ENCODE measurements at places on chromosomes 2 and 18.

- no peak overlapping the region for H3K4me3 ChIP-seq
- no peak for DNase-seq
These were observed 205.7 kb downstream of the TPGS2 start for GRCh38 chr18:36623091-36623490.

DNA sequence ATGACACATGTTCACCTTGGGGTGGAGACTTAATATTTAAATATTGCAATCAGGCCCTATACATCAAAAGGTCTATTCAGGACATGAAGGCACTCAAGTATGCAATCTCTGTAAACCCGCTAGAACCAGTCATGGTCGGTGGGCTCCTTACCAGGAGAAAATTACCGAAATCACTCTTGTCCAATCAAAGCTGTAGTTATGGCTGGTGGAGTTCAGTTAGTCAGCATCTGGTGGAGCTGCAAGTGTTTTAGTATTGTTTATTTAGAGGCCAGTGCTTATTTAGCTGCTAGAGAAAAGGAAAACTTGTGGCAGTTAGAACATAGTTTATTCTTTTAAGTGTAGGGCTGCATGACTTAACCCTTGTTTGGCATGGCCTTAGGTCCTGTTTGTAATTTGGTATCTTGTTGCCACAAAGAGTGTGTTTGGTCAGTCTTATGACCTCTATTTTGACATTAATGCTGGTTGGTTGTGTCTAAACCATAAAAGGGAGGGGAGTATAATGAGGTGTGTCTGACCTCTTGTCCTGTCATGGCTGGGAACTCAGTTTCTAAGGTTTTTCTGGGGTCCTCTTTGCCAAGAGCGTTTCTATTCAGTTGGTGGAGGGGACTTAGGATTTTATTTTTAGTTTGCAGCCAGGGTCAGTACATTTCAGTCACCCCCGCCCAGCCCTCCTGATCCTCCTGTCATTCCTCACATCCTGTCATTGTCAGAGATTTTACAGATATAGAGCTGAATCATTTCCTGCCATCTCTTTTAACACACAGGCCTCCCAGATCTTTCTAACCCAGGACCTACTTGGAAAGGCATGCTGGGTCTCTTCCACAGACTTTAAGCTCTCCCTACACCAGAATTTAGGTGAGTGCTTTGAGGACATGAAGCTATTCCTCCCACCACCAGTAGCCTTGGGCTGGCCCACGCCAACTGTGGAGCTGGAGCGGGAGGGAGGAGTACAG, 108.1 kb downstream of the XRCC5 start:
- H3K4me3 ChIP-seq: no peak overlapping the region
- H3K36me3 ChIP-seq: peaks cover 74% of the 10 kb centered on the region
- peaks cover 47% of the 10 kb centered on the region for H3K4me1 ChIP-seq
- no peaks in the 10 kb centered on the region for H3K27me3 ChIP-seq
- peak overlapping the region; percentile 83 for H3K27ac ChIP-seq
- no peak for DNase-seq

DNA sequence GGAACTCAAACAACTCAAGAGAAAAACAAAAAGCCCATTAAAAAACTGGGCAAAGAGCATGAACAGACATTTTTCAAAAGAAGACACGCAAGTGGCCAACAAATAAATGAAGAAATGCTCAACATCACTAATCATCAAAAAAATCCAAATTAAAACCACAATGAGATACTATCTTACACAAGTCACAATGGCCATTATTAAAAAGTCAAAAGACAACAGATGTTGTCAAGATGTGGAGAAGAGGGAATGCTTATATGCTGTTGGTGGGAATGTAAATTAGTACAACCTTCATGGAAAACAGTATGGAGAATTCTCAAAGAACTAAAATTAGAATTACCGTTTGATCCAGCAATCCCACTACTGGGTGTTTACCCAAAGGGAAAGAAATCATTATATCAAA, 15.1 kb downstream of the LMAN1 start:
- no peak overlapping the region for H3K27ac ChIP-seq
- peaks cover 99% of the 10 kb centered on the region for H3K36me3 ChIP-seq
- no peaks in the 10 kb centered on the region for H3K27me3 ChIP-seq

GRCh38 chr2:99451686-99452085, 38.1 kb downstream of the REV1 start:
- H3K4me3 ChIP-seq: no peak overlapping the region
- no peak overlapping the region for H3K27ac ChIP-seq
- DNase-seq: no peak
- peaks cover 17% of the 10 kb centered on the region for H3K4me1 ChIP-seq

GRCh38 chr2:196329959-196330358, 158.6 kb upstream of the STK17B start:
- no peak for DNase-seq
- no peak overlapping the region for H3K27ac ChIP-seq
- no peak overlapping the region for H3K4me3 ChIP-seq
- peaks cover 13% of the 10 kb centered on the region for H3K4me1 ChIP-seq

Data from activated T-cell treated with anti-CD3 and anti-CD28 coated beads, Interleukin-2, amount 50 U/mL, for 24 hours (primary cell).